ENCODE measurements at places on chromosomes 2 and 18.

GRCh38 chr2:157500334-157500733 is 56.4 kb upstream of the CYTIP start:
- DNase-seq: no peak

DNA sequence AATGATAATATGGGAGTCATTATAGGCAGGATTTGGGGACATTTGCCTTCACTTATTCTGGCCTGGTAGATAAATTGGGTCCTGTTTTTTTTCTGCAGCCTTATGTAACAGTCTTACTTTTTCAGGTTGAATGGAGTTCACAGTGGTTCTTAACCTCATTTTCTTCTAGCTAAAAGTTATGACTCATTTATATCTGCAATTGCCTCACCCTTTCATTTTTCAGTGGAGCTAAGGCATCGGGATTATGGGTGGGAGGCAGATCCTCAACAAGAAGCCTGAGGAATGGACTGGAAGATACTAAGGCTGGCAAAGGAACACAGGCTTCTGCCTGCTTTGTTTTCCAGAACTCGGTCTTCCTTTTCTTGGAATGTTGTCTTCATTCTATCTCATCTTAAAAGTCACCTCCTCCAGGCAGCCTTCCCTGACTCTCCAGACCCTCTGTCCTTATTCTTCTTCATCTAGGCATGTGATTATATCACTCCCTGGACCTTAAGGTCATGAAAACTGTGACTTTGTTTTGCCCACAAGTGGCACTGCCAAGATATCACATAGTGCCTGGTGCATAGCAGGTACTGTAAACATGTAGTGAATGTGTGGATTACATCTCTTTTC is 41.0 kb upstream of the ACSL3 start:
- no peak for DNase-seq

DNA sequence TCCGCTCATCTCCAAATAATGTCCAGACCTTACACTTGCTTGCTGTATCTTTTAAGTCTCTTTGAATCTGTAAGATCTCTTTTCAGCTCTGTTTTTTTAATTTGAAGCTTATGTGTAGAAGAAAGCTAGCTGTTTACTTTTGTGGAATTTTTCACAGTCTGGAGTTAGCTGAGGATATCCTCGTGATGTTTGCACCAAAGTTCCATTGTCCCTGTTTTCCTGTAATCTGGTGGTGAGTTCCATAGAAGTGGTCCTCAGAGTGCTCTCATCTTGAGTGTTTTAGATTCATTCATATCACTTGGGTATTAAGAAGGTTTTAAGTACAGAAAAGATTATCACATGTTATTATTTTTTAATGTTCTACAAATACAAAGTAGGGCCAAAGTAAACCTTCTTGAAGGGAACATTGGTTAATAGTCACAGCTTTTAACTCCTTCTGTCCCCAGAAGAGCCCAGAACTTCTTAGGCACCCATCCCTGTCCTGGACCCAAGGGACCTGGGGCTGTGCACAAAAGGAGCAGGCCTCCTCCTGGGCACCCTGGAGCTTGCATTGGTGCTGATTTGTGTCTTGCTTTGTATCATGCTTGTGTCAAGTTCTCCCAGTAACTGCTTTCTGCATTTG is 15.0 kb downstream of the MLPH start:
- no peak for DNase-seq

- DNase-seq: no peak
Observed at GRCh38 chr18:12048010-12048826, 45.4 kb upstream of the ANKRD62 start.

- DNase-seq: no peak
Observed at GRCh38 chr2:168797286-168797655, 5.2 kb upstream of the NOSTRIN start.

DNA sequence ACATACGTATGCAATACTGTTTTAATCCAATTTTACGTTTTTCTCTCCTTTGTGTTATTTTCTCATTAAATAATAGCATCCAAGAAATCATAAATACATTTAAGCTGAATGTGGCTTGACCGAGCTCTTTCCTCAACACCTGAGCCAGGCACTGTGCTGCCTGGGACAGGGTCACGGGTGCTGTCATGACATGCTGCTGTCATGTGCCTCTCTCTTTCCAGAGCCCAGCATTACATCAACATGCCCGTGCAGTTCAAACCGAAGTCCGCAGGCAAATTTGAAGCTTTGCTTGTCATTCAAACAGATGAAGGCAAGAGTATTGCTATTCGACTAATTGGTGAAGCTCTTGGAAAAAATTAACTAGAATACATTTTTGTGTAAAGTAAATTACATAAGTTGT is 94.1 kb upstream of the LDLRAD4 start:
- no peak for DNase-seq

- DNase-seq: no peak
Observed at GRCh38 chr18:13627639-13628038, 98.7 kb downstream of the FAM210A start.

- DNase-seq: no peak
Observed at GRCh38 chr2:46015671-46016070, 281.5 kb upstream of the EPAS1 start.

GRCh38 chr2:23235292-23235691 is 149.7 kb upstream of the KLHL29 start:
- DNase-seq: no peak

- DNase-seq: no peak
Observed at GRCh38 chr2:53202063-53202462, 565.5 kb upstream of the CHAC2 start.

- DNase-seq: no peak
Observed at GRCh38 chr2:200757399-200757798, 54.3 kb upstream of the BZW1 start.

DNA sequence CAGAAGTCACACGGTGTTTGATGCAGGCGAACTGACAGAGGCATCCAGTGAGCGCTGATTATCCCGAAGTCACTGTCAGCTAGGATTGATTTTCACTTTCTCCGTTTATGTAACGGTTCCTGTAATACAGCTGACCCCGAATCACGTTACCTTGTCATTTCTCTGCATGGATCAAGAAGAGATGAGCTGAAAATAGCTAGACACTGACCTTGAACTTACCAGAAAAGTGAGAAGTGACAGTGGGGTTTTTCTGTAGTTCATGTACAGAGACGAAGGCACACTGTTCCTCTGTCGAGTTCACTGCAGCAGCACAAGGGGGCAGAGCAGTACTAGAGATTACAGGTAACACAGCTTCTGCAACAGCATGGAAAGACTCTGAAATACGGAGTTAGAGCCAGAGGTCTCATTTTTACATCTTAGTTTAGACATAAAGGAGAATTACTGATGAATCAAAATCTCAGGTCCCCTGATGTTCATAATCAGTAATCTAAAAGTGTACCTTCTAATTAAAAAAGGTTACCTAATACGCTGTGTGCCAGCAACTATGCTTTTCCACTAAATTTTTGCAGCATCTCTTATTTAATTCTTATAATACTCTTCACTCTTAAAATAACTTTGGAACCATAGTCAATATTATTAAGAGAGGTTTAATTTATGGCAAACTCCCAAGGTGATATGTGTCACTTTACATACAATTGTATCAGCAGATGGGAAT is 33.1 kb downstream of the ARHGAP15 start:
- DNase-seq: peak; percentile 33

DNA sequence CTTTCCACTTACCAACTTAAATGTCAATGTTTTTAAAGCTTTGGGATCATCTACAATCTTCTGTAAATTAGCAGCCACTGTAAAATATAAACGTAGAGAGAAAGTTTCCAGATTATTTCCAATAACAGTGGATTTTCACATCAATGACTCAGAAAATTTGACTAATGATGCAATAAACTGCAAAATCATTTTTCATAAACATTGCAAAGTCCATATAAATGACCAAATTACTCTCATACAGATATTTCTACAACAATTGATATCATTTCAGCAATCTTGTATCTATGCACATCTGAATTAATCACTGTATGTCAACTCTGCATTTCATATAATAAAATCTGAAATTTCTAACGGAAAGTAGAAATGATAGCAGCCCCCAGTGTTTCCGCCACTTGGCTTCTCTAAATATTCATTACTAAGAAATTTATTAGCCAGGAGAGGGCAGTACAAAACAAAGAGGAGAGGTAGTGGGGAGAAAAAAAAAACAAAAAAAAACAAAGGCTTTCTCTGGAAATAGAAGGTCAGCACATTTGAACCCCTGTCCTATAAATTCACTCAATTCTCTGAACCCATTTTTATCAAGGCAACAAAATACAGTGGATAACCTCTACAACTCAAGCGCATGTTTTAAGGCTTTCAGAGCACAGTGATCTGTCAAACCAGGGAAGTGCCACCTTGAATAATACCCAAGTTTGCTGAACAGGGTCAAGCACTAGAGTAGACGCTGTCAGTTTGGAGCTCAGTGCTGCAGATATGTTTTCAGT is 282.6 kb downstream of the STK39 start:
- no peak for DNase-seq

GRCh38 chr18:58531236-58531635 is 97.7 kb downstream of the ALPK2 start:
- DNase-seq: no peak

DNA sequence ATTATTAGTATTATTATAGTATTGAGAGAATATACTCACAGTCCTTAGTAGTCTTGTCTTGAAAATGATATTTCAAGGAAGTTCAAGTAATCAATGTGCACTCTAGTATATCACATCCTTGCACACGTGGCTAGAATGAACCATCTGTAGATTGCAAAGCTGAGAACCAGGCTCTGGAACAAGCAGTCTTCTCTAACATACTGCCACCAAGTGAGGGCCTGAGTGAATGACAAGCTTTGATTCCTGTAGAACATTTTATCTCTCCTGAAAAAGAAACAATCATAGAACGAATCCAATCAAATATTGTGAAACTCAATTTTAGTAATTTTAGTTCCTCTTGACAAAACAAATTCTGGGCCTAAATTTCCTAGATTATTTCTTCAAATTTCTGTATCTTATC is 55.3 kb upstream of the SULT1C3 start:
- DNase-seq: peak; percentile 35

- DNase-seq: no peak
Observed at GRCh38 chr2:162457046-162457445, 113.1 kb downstream of the GCA start.

GRCh38 chr2:455015-455705 is 167.3 kb upstream of the ALKAL2 start:
- no peak for DNase-seq

DNA sequence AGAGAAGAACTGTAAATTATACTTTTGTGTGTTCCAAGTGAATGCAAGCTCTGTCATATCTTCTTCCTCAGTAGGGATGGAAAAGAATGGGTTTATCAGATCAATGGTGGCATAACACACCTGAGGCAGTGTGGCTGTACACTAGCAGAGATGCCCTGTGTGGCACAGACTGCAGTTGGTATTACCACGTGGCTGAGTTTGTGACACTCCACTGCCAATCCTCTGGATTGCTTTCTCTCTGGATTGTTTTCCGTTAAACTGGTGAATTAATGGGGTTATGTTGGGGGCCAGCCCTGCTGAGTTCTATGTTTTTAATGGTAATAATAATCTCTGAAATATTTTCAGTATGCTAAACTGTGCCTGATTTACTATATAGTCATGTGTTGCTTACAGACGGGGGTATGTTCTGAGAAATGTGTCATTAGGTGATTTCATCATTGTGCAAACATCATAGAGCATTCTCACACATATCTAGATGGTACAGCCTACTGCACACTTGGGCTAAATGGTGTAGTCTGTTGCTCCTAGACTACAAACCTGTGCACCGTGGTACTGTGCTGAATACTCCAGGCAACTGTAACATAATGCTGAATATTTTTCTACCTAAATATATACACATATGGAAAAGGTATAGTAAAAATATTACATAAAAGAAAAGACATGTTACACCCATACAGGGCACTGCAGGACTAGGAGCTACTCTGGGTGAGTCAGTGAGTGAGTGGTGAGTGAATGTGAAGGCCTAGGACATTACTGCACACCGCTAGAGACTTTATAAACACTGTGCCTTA is 84.7 kb upstream of the ST6GAL2 start:
- no peak for DNase-seq

DNA sequence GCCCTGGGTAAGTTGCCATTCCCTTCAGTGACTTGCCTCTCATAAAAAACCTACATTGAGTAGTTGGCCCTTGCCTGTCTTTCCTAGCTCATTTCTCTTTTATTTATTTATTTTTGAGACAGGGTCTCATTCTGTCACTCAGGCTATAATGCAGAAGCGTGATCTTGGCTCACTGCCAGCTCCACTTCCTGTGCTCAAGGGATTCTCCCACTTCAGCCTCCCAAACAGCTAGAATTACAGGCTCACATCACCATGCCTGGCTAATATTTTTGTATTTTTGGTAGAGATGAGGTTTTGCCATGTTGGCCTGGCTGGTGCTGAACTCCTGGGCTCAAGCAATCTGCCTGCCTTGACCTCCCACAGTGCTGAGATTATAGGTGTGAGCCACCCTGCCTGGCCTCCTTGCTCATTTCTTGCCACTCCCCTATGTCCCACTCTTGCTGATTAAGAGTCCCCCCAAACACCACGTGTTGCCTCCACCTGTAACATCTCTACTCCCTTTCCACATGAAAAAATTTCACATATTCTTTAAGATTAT is 12.6 kb downstream of the EVA1A start:
- DNase-seq: no peak

DNA sequence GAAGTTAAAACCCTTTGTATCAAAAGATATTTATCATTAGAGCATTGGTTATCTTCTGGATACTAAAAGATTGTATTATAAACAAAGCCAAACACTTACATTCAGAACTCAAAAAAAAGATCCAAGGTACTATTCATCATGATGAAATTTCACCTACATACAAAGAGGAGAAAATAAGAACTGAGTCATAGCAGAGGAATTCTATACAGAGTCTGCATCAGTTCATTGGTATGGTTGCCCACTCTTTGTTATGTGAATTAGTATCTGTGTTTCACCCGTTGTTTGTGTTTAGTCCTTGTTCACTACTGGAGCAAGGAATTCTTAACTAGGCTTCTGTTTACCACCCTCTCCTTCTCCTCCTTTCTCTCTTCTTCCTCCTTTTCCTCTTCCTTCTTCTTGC is 157.9 kb downstream of the LNPK start:
- DNase-seq: no peak

DNA sequence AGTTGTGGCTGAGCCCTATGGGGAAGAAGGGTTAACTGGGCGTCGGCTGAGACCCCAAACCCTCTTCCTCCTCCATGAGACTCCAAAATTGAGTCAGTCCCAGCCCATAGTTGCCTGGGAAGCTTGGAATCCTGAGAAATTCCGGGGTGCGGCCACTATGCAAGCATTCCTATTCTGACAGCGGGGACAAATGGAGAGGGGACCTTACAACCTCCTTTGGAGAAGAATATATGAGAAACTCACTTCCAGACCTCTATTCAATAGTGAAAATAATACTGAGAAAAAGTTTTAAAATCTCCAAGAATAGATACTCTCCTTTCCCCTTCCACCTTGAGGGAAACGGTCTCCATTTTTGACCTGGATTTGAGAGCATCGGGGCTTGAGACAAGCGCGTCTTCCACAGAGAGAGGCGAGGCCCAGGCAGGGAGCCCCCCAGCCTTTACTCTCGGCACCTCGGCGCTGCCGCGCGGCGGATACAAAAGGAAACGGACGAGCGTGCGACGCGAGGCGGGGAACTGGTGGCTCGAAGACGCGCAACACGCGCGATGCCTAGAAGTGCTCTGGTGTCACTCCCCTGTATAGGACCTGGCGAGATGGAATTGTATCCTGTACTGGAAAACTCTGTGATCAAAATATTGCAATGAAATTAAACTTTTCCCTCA is 11.1 kb downstream of the NR4A2 start:
- DNase-seq: no peak

GRCh38 chr2:105102963-105103421 is 65.1 kb downstream of the MRPS9 start:
- DNase-seq: no peak

- no peak for DNase-seq
Observed at GRCh38 chr2:239312741-239313667, 87.8 kb downstream of the HDAC4 start.

- no peak for DNase-seq
Observed at GRCh38 chr18:50559752-50560680, at the start of gene MAPK4. Gene MAPK4, plus strand, starts transcription at chr18:50560087. Its CDS starts 103,872 bp downstream, at chr18:50663959.

GRCh38 chr2:203533676-203534591 is 1.2 kb downstream of the RAPH1 start:
- DNase-seq: no peak

Data from hematopoietic multipotent progenitor cell (in vitro differentiated cells).